Fibroblast of skin of left quadriceps (primary cell): ENCODE measurements at places on chromosomes 1 and 21.

DNA sequence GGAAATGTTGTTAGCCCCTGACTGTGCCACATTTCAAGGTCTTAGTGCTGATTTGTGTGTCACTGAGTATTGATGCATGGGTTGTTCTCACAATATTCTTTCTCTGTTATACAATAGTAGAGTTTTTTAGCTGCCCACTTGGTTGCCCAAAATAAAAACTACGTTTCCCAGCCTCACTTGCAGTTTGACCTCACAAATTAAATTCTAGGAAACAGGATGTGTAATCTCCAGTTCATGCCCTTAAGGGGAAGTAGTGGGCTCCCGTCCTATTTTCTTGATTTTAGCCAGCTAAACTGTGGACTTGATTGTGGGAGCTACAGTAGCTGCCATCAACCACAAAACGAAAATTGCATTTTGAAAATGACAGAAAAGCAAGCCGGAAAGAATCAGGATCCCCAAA, 27.3 kb upstream of the LAMC1 start:
- no peak for DNase-seq

GRCh38 chr1:204970937-204971336, 72.1 kb upstream of the CNTN2 start:
- DNase-seq, result no peak

DNA sequence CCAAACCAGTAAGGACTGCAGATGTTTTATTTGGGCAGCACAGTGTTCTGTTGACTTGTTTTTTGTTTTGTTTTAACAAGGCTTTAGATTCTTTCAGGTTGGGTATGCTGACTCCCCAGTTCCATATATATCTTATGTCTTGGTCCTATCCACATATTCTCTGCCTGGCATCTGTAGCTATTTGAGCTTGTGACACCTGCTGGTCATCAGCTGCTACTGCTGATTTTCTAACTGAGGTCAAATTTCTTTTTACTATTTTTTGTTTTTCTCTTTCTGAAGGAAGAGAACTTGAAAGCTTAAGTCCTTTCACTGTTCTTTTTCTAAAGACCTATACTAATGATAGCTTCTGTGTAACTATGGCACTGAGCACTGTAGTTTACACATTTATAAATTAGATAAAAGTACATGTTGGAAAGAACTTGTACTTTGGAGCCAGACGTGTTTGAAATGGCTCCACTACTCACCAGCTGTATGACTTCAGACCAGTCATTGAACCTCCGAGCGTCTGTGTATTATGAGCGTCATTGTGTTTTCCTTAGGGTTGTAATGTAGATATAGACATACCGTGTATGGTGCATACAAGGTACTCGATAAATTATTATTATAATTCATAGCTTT, 109.4 kb downstream of the NRDC start:
- DNase-seq, result peak; percentile 23

- DNase-seq, result no peak
Observed at GRCh38 chr1:162218975-162219374, 149.5 kb downstream of the NOS1AP start.

DNA sequence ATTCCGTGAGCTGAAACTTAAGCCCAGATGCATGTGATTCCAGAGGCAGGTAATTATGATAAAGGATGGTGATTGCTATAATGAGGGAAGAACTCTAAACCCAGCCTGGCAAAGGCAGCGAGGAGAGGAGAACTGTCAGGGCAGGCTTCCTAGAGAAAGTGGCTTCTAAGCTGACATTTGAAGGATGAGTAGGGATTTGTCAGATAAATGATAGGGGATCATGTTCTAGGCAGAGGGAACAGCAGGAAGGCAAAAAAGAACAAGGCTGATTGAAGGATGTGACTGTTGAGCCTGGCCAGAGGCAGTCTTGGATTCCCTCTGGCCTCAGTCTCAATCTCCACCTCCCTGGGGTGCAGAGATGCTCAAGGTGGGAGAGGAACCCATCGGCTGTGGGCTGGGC, 146.4 kb upstream of the POU3F1 start:
- no peak for DNase-seq

DNA sequence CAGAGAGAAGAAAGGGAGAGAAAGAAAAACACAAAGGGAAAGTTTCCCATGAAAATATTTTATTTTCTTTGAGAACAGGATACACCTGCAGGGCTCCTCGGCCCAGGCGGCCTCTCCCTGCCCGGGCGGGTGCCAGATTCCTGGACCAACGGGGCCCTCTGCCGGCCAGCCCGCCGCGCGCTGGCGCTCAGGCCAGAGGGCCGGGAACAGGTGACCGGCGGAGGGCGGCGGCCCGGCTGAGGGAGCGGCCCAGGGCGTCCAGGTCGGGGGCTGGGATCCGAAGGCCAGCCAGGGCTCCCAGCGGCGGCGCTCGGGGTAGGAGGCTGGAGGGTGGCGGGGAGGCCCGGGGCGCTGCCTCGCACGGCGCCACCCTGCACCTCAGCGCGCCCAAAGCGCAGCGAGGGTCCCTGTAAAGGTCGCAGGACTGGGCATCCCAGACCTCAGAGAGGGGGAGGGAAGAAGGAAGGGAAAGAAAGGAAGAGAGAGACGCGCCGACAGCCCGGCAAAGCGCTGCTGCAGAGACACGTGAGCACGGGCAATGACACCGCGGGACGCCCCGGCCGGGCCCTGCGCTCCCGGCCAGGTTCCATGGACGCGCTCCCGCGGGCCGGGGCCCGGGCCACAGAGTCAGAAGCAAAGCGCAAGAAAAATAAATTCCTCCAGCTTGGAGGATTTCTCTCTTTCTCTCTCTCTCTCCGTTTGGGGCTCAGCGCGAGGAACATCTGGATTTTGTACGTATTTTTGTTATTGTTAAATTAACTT, 927 bp downstream of the WNT9A start:
- no peak for DNase-seq

- no peak for DNase-seq
Observed at GRCh38 chr1:165290148-165290547, 66.4 kb downstream of the LMX1A start.

DNA sequence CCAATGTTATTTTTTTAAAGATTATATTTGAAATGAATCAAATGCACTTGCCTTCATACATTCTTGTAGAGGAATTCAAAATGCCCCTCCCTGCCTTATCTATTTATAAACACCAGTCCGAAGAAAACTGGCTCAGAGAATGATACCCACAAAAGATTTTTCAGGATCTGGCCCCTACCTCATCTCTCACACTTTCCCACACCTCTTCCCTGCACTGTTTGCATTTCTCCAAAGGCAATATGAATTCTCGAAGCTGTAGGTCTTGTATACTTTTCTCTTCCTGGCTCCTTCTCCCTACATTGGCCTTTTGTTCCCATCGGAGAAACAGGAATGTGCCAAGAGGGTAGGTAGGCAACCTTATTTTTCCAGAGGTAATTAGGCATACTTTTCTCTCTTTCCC, 12.0 kb upstream of the CCDC190 start:
- DNase-seq, result no peak

DNA sequence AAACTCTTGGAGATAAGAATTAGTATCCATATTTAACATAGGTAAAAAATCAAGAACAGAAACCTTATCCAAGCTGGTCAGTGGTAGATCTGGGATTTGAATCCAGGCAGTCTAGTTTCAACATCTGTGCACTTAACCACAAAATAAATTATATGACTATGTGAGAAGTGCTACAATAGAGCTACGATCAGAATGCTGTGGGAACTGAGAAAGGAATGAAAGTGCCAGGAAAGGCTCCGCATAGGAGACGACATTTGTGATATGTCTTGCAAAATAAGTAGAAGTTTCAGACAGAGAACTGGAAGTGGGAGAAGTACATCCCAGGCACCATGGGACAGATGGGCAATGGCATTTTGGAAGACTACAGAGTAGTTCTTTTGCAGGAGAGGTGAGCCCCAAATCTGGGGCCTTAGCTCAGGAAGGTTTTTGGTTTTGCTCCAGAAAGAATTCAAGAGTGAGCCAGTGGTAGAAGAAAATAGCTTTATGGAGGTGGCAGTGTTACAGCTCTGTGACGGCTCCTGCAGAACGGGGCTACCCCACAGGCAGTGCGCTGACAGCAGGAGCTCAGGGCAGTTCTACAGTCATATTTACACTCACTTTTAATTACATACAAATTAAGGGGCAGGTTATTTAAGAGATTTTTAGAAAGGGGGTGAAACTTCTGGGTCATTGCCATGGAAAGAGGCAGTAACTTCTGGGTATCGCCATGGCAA, 25.5 kb upstream of the GJA5 start:
- no peak for DNase-seq

GRCh38 chr1:68401506-68401905, 48.2 kb downstream of the RPE65 start:
- DNase-seq, result no peak

DNA sequence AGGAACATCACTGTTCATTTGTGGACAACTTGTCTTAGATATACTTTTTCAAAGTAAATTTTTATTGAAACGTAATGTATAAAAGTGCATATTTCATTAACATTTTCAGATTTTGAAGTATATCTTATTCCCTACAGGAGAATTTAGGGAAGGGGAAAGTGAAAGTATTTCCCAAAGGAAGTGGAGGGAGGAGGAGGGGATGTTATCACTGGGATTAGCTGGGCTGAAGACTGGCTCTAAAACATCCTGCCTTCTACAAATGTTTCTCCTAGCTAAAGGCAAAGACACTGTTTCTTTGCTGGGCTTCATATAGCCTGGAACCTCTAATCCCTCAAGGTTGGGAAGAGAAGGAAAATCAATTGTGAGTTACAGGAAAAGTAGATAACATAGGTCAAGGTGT, 7.1 kb upstream of the ZNF697 start:
- DNase-seq, result no peak

DNA sequence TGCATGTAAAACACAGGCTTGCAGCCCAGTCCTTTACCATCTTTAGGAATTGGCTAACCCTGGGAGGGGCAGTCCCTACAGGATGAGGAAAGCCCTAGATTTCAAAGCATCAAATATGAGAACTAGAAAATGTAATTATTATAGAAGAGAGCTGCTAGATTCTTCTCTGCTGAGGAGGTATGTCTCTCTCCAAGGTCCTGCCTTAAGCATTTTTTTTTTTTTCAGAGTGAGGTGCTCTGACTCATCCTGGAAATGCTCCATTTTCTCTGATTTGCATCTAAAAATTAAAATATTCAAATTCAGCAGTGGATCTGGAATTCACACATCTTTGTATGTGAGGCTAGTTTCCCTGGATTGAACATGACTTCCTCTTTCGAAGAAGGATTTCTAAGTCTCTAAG, 149.8 kb downstream of the ZNF648 start:
- DNase-seq, result no peak

DNA sequence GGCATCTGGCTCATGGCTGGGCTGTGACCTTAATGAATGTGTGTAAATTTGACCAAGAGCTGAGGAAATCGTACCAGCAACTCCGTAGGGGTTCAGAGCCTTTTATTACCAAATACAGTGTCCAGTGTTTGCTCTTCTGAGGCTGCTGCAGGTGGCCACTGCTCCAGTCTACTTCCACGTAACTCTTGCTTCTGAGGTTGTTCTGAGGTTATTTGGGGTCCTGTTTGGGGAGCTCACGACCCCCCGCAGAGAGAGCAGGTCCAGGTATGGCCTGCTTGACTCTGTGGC, 33.6 kb downstream of the MAN1C1 start:
- DNase-seq, result no peak

DNA sequence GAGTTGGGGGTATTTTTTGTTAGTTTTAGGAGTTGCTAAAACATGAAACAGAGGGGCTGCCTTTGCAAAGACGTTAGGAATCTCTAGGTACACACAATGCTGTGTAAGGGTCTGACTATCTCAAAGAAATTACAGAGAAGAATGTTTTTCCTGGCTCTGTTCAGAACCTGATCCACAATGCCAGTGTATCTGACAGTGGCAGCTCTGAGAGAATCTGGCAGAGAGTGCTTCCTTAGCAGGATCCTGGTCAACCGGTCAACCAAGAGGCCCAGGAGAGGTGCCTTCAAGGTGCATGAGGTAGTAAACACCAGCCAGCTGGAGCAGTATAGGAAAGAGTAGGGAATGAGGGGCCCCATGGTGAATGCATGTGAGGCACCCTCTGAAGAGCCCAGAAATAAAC, 40.9 kb upstream of the RGS1 start:
- DNase-seq, result no peak
